ENCODE measurements at places on chromosomes 3 and 15.
A peak's percentile ranks its signal among the peaks of the same experiment; 100 is the strongest.

DNA sequence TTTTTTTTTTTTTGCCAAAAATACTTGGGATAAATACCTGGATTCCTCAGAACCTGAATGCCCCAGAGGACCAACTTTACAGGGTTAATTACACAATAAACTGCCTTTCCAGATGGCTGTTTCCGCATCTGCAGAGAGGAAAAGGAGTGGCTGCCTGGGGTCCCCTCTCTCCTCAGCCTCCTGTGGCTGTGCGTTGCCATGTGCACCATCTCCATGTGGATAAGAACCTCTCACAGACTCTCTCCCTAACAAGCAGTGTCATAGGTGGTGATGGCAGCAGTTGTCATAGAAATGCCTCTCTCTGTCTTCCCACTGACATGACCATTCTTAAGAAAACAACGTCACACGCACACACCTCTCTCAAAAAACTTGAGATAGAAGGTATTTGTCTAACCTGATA, 179.4 kb downstream of the RPLP1 start:
- no peak for DNase-seq

DNA sequence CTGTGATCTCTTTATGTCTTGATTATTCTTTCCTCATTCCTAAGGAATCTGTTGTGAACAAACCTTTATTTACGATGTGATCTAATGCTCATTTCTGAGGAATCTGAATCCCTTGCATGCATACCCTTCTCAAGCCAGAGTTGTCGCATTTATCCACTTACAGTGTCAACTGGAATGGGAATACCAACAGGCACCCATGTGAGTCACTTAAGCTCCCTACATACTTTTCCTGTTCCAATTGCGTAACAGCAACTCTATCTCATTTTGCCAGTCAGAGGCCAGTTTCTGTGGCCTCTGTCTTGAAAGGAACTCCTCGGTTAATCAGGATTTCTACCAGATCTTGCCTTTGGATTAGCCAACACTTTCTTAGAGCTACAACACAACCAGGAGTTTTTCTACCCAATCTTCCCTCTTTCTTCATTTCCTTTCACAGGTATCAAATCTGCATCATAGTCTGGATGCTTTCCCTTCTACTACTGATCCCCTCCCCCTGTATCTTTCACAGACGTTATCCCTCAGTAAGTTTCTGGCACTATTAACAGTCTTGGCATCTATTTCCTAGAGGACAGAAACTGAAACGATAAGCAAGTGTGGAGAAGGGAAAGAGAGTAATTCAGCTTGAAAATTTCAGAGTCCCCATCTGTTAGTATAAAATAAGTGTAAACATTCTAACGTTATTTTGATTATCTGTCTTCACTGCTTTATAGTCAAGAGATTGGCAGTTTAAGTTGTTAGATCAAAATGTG, 66.8 kb upstream of the BCHE start:
- DNase-seq: no peak

GRCh38 chr3:59764171-59764570, 714.3 kb upstream of the CFAP20DC start:
- no peak for DNase-seq

- no peak for DNase-seq
Observed at GRCh38 chr3:178003756-178004155, 532.5 kb upstream of the KCNMB2 start.

- no peak for DNase-seq
Observed at GRCh38 chr15:89119489-89120478, 31.5 kb downstream of the ABHD2 start.

GRCh38 chr3:147007736-147008245, 398.6 kb downstream of the ZIC4 start:
- DNase-seq: no peak

GRCh38 chr3:58555203-58555602, 18.2 kb upstream of the ACOX2 start:
- no peak for DNase-seq

DNA sequence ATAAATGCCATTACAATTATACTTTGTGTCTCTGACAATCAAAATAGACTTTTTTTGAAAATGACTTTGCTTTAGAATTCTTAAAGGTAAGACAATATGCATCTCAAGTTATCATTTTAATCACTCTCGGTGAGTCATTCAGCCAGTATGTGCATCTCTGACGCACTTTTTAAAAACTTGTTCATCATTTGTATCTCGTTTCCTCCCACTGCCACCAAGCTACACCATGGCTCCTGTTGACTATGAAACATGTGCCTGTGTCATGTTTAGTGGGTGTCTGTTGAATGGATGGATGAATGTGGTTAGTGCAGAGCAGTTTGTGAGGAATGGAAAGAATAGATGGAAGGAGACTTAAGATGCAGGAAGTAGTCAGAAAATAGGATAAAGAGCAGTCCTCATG, 68.6 kb downstream of the ARPP21 start:
- no peak for DNase-seq

DNA sequence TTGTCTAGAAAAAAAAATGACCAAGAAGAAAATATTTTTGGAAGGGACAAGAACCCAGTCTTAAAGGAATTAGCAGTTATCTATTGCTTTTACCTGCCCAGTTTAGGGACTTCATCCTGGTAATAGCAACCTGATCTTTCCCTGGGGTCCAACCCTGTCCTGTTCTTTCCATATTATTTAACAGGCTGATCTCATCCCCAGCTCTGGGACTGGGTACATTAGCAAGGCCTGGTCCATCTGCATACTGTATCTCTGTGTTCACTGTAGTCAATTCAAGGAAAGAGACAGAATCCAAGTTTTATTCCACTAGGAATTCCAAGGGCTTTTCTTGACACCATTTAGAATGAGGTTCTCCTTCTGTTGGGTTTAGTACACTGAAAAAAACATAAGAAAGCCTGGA, 191.7 kb upstream of the GADL1 start:
- DNase-seq: no peak

DNA sequence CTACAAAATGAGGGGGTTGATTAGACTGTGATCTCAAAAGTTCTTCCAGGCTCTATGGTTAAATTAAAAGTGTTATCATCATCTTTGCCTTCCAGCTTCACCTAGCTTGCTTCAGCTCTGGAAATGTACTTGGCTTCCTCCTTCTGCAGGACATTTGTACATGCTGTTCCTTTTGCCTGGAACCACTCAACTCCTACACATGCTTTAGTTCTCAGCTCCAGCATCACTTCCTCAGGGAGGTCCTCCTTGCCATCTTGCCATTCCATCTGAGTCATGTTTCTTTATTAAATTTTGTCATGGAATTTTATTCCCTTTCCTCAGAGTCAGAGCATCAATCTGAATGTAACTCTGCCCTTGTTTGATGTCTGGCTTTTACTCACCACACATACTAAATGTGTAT, 158.6 kb upstream of the FEZF2 start:
- no peak for DNase-seq

DNA sequence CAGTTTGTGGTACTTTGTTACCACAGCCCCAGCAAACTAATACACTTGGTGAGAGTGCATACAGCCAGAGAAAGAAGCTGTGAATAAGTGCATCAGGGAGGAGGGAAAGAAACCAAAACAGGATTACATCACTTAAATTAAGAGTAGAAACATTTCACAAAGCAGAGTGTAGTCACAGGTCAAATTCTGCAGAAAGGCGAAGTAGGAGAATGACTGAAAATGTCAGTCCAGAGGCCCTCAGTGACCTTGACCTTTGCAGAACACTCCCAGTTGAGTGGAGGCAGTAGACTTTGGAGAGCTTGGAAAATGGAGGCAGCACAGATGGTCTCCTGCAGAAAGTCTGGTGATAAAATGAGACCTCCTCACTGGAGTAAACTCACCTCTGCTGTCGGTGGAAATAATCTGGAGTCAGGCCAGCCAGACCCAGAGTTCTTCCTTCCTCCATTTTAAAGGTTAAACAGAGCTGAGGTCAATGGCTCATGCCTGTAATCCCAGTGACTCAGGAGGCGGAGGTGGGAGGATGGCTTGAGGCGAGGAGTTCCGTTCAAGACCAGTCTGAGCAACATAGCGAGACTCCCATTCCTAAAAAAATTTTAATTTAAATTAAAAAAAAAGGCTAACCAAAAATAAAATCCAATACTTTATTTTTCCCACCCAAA, 5.0 kb downstream of the CD86 start:
- no peak for DNase-seq

- no peak for DNase-seq
Observed at GRCh38 chr15:74391582-74392450, 24.4 kb upstream of the CYP11A1 start.

DNA sequence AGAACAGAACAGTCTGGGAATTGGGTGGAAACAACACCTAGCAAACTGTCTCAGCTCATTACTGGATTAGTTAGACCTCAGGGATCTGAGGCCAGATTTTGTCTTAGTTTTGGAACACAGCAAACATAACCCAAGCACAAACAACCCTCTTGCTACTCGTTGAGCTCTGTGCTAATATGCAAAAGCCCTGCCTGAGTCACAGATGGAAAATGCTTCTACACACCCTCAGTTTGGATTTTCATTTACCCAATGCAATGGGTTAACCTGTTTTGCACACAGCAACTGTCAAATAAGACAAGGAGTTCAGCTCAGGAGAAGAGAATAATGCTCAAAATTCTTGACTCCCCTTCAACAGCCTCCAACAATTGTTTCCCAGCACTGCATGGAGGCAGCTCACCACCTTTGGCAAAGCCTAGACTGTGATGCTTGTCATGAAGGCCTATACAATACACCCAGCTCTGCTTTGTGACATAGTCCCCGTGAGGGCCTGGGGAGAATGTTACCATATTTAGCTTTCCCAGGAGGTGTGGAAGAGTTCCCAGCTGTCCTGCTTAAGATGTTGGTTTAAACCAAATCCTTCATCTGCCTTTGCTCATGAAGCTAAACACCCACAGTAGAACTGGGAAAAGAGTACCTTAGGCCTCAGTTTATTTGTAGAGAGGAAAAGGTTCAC, 68.9 kb upstream of the MNS1 start:
- no peak for DNase-seq

DNA sequence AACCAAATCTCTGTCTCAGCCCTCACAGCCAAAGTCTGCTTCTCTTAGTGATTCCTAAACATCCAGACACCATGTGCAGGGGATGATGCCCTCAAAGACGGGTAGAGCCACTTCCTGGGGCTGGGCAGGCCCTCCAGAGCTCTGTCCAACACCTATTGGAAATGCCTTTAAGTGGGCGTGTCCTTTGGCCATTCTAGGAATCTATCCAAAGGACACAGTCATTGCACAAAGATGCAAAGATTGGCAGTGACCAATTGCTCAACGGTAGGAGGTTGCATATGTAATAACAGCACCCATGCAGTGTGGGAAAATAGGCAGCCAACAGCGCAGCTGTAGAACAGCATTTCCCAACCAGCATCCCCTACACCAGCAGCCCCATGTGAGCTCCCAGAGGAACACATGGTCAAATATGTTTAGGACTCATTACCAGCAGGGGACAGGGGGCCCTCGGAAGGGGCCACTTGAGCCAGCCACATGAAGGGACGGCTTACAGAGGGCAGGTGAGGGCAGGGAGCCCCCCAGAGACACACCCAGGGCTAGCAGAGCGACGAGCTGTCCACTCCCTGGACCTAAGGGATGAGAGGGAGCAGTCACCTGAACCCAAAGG, 142.8 kb upstream of the IQSEC1 start:
- no peak for DNase-seq

GRCh38 chr3:11553436-11554235, 90.1 kb downstream of the VGLL4 start:
- no peak for DNase-seq

DNA sequence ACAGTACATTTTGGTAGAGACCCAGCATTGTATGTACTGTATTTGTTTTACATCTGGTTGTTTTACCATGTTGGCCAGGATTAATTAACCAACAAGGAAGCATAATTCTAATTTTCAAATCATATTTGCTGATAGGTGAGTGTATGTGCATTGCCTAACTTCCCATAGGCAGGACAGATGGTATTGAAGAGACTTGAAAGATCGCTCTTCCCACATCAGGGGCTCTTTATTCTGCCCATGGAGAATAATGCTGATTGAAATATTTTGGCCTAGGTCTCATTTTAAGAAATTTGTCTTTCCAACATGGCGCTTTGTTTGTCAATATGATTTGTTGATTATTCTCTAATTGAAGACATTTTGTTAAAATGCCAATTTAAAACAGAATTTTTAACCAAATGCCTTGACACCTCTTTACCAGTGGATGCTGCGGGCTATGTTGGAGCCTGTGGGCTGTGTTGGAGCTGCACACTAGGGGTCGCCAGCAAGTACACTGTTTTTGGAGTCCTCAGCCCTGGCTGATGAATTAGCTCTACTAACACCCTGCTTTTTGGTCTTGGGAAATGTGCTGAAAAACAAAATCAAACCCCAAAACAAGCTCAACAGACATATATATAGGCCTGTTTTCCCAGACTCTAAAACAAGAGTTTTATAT, 5.3 kb downstream of the P2RY12 start:
- no peak for DNase-seq

GRCh38 chr15:93779341-93779740, 452.0 kb upstream of the MCTP2 start:
- DNase-seq: no peak

DNA sequence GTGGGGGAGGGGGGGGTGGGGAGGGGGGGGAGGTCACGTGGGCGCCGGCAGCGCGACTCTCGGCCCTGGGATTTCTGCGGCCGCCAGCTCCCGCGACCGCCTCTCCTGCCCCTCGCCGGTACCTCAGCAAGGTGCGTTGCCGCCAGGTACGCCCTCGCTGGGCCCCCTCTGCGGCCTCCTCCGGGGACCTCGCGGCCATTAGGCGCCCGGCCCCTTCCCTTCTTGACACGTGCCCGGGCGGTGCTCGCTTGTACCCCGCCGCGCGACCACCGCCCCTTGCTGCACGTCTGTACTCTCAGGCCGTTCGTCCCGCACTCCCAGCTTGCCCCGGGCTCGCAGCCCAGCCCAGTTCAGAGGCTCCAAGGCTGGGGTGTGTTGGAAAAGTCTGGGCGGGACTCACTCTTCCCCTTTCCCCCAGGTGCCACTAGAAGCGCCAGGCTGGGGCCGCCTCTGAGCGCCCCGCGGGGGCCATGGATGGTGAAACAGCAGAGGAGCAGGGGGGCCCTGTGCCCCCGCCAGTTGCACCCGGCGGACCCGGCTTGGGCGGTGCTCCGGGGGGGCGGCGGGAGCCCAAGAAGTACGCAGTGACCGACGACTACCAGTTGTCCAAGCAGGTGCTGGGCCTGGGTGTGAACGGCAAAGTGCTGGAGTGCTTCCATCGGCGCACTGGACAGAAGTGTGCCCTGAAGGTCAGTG, at the start of gene MAPKAPK3:
Gene MAPKAPK3 (plus strand): TSS at position 56 of the 696 bp plus-strand sequence. CDS start 415 bp downstream, at position 471.
- peak; percentile 54 for DNase-seq

GRCh38 chr3:43011638-43012037, 32.5 kb downstream of the GASK1A start:
- no peak for DNase-seq

- DNase-seq: no peak
Observed at GRCh38 chr3:66498687-66499621, 1.9 kb downstream of the LRIG1 start.

GRCh38 chr3:27090275-27091041, 278.7 kb downstream of the NEK10 start:
- no peak for DNase-seq

DNA sequence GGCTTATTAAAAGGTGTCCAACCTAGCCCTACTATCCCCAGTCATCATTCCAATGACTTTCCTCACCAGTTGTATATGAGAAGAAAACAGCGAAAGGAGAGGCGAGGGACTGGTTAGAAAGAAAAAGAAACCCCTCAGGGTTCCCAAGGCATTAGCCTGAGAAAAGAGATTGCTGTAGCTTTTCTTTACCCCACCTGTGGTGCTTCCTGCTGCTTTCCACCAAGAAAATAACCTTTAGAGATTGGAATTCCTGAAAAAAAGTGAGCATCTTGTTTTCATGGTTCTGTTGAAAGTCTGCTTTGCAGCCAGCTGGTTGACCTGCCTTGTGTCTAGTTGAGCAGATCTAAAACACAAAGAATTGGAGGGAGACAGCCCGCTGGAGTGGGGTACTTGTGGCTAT, 196.4 kb downstream of the CADPS start:
- DNase-seq: no peak

GRCh38 chr3:23750573-23751210, 55.1 kb upstream of the UBE2E1 start:
- no peak for DNase-seq
